ENCODE measurements at places on chromosomes 6 and 20.

GRCh38 chr20:44796311-44796710 lies 14.0 kb downstream of the RIMS4 start:
- DNase-seq = no peak

GRCh38 chr6:44180406-44180805 lies 21.8 kb downstream of the CAPN11 start:
- no peak for DNase-seq

DNA sequence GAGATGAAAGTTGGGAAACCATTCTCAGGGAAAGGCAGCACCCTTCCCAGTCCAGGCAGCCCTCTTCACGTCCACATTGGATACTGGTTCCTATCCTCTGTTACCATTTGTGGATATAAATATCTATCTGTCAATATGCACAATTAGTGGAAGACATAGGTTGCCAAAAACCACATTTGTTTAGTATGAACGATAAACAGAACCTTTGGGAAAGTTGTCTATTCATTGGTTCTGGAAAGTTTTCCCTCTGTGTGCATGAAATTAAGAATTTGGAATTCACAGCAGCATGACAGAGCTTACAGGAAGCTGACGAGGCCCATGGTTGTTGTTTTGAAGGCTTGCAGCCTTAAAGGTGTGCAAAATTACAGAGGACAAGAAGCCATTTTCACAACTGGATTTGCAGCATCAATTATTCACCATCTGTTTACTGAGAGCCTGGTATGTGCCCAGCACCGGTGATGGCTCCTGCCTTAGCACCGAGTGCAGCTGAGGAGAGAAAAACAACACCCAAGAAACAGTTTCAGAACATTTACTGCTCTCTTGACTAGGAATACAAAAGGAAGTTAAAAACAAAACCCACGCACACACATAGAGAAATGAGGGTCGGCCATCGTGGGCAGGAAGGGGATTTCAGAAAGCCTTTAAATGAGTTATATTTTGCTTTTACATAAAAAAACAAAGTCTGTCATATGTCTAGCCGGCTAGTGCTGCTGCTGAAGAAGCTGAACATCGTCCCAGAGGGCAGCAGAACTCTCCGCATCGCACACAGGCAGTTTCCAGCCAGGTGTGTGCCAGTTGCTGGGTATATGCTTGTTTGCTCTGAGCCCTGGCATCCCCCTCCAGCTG lies 319.6 kb downstream of the FARS2 start:
- no peak for DNase-seq

DNA sequence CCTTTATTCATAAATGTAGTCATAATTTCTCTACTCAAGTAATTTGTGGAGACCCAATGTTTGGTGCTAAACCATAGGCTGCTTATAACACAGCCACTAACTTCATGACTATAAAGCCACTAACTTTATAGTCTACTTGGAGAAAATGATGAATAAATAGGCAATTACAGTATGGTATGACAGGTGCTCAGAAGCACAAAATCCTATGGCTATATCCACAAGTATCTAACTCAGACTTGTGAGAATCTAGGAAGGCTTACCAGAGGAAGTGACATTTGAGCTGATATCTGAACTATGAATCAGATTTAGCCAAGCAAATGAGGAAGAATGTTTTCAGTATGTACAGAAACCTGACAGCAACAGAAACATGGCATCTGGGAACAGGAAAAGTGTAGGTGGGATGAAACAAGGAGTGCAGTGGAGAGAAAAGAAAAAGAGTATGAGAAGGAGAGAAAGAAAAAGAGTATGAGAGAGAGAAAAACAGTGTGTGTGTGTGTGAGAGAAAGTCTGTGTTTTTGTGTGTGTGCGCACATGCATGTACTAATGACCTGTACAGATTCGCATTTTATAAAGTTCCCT lies 59.9 kb downstream of the REV3L start:
- no peak for DNase-seq

- no peak for DNase-seq
Observed at GRCh38 chr20:10605547-10606195, 68.1 kb downstream of the JAG1 start.

- no peak for DNase-seq
Observed at GRCh38 chr6:165728216-165728615, 65.2 kb upstream of the PDE10A start.

DNA sequence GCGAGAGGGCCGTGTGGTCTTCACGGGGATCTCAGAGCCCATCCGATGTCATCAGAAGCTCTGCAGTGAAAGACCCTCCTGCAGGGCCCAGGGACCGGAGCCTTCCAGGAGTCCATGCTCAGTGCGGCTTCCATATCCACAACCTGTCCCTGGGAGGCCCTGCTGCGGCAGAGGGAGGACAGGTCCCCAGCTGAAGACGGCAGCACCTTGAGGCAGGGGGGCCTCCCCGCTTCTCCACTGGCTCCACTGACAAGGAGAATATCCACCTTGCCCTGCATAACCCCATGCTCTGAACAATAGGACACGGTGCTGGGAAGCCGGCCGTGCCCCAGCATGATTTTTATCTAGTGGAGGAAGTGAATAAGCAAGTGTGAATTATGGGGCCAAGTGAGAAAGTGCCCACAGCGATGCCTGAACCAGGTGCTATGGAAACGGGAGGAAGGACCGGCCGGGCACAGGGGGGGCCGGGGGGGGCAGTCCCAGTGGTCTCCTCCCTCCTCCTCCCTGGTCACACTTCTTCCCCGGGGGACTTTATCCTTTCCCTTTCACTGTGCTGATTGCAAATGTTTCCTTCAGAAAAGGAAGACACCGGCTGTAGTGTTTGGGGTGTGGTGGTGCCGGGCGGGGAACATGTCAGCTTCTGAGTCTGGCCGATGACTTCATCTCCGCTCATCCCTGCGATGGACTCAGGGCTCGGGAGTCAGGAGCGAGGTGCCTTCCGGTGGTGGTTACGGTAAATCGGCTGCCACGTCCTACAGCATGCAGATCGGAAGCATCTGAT lies 225.1 kb downstream of the ERMARD start:
- DNase-seq = no peak

DNA sequence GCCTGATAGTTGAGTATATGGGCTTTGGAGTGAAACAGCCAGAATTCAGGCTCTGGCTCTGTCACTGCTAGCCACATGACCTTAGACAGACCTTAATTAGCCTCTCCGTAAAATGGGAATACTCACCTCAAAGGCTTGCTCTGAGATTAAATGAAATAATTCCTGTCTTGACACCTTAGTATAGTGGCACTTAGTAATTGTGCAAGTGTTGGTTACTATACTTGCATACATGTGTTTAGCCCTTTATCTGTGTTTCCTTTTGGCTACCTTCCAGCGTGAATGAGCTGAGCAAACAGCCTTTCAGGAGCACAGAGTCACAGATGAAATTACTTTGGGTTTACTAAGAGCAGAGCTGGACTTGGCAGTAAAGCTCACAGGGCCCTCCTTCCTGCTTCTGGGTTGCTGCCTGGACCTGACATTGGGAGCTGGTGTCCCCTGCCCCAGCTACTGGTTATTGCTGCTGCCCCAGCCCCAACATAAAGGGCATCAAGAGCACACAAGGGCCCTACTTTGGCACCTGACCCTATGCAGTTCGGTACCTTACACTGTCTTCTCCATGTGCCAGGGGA lies 32.8 kb downstream of the CD164 start:
- peak; percentile 26 for DNase-seq

- DNase-seq = no peak
Observed at GRCh38 chr6:56657354-56657753, 14.7 kb upstream of the DST start.

DNA sequence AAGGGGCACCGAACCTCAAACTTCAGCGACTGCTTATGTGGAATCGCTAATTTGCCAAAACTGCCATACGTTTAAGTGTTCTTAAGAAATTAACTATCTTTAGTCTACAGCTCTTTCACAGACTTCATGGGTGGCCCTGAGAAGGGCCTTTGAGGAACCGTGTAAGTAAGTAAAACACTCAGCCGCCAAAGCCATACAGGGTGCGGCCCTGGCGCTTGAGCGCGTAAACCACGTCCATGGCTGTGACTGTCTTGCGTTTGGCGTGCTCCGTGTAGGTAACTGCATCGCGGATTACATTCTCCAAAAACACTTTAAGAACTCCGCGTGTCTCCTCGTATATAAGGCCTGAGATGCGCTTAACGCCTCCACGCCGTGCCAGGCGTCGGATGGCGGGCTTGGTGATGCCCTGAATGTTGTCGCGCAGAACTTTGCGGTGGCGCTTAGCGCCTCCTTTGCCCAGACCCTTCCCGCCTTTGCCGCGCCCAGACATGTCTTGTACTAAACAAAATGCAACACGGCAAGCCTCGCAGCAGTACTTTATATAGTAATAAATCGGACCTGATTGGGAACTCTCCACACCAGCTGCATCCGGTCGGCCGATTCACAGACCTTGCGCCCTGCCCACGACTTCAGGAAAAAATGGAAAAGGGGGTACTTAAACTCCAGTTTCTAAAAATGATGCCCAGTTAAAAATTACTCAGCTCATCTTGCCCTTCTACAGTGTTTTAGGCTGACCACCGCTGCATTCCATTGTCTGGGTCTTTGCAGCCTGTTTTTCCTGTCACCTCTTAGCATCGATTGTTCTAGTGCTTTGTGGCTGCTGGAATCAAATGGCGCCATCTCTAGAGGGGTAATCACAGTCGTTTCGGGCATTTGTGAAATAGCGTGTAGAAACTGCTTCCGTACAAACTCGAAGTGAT lies 38.9 kb downstream of the OR2B2 start:
- peak; percentile 74 for DNase-seq

- DNase-seq = no peak
Observed at GRCh38 chr6:109240370-109241084, 141.7 kb downstream of the CD164 start.

DNA sequence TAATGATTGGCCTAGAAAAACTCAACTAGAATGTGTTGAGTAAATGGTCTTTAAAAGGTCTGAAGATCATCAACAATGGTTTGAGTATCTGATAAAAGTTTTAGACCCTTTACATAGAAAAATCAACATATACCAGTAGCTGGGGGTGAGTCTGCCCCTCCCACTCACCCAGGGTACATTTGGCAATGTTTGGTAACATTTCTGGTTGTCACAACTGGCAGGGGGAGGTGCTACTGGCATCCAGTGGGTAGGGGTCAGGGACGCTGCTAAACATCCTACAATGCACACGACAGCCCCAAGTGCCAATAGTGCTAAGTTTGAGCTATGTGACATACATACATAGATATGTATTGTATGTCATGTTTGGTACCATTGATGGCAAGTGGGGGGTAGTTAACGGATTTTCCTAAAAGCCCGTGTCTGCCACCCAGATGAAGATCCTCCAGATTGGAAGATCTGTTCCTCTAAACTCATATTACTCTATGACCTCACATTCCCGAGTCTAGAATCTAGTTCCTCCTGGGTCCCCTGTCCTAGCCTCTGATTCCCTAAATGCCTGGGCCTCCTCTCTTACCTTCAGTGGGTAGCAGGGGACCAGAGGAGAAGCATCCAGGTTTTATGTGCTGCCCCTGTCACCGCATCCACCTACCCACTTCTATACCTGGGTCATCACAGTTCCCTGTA lies 2.5 kb upstream of the MMP9 start:
- DNase-seq = no peak

- DNase-seq = peak; percentile 57
Observed at GRCh38 chr6:99016355-99016754, 68.6 kb upstream of the FBXL4 start.

- no peak for DNase-seq
Observed at GRCh38 chr6:144197919-144198318, 47.6 kb downstream of the STX11 start.

GRCh38 chr6:138086573-138087196 lies 20.5 kb downstream of the PERP start:
- no peak for DNase-seq

DNA sequence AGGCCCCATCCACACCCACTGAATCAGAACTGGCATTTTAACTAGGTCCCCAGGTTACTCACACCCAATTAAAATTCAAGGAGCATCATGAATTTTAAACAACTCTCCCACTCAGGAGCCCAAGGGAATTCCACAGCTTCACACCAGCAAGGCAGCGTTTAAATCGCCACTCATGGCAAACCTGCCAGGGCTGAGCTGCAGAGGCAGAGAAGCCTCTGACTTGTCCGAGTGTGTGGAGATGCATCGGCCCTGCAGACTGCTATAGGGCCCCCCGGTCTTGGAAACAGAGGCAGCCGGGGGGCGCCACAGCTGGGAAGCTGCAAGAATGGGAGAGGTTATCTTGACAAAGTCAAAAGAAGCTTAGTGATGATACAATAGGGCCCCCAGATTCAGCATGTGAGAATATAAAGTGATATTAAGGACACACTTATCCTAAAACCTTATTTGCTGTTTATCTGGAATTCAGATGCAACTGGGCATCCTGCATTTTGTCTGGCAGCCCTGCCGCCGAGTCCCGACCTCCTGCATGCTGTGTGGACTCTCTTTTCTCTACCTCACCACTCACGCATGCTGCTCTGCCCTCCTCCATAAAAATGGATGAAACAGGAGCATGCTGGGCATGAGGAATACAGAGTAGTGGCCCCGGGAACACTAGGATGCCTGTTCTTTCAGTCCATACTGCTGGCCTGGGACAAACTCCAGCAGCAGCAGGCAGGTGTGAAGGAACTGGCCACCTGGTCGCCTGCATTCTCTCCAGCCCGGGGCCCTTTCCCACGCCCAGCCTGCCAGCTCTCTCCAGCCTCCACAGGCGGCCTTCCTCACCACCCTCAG lies 126.1 kb downstream of the PXDC1 start:
- DNase-seq = no peak

GRCh38 chr6:33566182-33567084 lies 13.6 kb downstream of the BAK1 start:
- no peak for DNase-seq

- no peak for DNase-seq
Observed at GRCh38 chr20:36467076-36467999, 74.0 kb upstream of the MYL9 start.

DNA sequence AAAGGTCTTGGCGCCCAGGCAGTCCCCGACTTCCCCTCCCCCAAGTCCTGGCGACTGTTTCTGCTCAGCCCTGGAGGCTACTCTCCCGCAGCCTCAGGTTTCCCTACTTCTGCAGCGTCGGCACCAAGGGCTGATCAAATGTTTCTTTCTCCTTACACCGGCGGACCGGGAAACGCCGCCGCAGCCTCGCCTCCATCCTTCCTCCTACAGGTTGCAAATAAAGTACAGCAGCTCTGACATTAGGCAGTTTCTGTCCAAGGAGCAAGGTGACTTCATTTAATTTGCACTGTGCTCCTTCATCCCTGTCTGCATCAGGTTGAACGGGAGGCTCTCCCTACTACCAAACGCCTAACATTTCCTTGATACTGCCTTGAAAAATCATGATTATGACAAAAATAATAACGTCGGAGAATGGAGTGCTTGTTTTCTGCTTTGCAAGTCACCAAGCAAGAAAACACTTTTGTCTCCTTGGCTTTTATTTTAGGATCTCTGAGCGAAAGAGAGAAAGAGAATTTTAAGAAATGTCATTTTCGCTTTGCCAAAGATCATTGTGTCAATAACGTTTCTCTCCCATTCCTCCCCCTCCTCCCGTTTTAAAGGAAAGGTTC lies 1.0 kb downstream of the CLIC5 start:
- no peak for DNase-seq

- no peak for DNase-seq
Observed at GRCh38 chr20:38759106-38759505, 10.8 kb downstream of the ACTR5 start.

Data from fibroblast of skin of left biceps (primary cell).